ENCODE measurements at places on chromosomes 5 and 9.

DNA sequence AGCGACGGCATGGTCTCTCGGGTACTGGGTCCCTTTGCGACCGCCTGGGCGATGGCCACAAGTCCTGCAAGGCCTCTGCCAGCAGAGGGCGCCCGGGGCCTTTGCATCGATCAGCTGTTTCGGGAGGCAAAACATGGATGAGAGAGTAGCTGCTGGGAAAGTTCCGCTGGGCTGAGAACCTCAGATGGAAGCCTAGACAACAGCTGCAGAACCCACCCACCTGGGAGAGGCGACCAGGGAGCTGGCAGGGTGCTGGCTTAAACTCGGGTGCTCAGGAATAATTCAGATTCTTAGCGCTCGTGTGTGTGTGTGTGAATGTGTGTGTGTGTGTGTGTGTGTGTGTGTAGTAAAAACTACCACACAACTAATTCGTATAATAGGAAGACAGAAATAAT is 50.0 kb downstream of the TRIM32 start:
- DNase-seq: peak; percentile 72

DNA sequence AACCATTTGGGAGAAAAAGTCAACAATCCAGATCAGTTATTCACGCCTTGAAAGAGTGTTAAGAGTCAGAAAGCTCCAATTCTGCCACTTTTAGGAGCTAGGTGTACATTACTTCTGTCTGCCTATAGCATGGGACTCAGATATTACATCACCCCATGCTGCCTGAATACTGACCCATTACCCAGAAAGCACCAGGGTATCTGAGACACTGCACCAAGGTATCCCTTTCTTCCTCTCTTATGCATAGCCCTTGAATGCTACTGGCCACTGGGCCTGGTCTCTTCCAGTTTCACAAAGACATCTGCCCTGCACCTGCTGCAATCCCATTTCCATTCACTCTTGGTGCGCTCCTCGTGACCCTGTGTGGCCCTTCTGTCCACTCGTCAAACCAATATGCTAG is 2.6 kb downstream of the STRBP start:
- DNase-seq: no peak

GRCh38 chr9:108468364-108468763 is 387.4 kb downstream of the ACTL7B start:
- DNase-seq: peak; percentile 51

- DNase-seq: peak; percentile 60
These were observed 13.2 kb downstream of the TUT7 start for GRCh38 chr9:86341007-86341491.

GRCh38 chr5:38515646-38516045 is 40.8 kb downstream of the LIFR start:
- DNase-seq: peak; percentile 30

DNA sequence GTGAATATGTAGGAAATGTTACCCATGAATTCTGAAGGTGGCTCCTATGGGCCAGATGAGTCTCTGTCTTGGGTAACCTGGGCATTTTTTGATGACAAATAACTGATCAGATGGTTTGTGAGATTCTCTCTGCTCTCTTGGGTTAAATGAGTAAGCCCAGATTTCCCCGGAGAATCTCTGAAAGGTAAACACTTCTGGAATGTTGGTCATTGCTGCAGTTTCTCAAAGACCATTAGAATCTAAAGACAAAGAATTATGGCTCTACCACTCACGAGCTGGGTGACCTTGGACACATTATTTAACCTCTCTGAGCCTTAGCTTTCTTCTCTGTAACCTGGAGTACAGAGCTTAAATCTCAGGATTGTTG is 191.2 kb downstream of the DAB2IP start:
- peak; percentile 71 for DNase-seq

GRCh38 chr9:92547356-92547755 is 11.6 kb upstream of the ECM2 start:
- DNase-seq: peak; percentile 14

- no peak for DNase-seq
These were observed 43.7 kb upstream of the RFX3 start for GRCh38 chr9:3569529-3569928.

DNA sequence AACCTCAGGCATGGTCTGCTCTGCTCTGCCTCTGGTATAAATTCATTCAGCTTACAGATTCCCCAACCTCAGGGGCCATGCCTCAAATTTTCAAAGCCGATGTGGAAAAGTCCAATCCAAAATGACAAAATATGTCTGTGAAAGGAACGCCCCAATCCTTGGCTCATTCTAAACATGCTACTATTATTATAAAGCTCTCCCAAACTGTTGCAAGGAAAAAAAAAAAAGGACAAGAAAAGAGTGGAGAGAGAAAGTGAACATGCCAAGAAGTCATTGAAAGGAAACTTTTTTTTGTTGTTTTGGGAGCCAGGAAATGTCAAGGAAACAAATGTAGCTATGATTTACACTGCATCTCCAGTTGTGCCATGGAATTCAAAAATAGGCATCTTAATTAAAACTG is 3.8 kb downstream of the COL23A1 start:
- DNase-seq: no peak

DNA sequence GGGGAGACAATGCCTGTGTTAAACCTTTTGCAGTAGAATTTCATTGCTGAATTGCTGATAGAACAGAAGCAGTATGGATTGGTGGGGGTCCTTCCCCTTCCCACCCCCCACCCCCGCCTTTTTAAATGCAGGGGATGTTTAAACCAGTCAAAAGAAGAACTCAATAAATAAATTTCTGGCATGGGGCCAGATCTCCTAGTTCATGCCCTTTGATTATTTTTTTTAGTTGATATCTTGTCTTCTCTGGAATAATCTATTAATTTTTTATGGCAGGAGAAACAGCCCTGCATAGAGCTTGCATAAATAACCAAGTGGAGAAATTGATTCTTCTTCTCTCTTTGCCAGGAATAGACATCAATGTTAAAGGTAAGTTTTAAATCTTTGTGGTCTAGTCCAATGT is 72.8 kb downstream of the SLF1 start:
- DNase-seq: no peak

GRCh38 chr5:149205625-149206523 is 64.6 kb downstream of the ABLIM3 start:
- DNase-seq: peak; percentile 93

DNA sequence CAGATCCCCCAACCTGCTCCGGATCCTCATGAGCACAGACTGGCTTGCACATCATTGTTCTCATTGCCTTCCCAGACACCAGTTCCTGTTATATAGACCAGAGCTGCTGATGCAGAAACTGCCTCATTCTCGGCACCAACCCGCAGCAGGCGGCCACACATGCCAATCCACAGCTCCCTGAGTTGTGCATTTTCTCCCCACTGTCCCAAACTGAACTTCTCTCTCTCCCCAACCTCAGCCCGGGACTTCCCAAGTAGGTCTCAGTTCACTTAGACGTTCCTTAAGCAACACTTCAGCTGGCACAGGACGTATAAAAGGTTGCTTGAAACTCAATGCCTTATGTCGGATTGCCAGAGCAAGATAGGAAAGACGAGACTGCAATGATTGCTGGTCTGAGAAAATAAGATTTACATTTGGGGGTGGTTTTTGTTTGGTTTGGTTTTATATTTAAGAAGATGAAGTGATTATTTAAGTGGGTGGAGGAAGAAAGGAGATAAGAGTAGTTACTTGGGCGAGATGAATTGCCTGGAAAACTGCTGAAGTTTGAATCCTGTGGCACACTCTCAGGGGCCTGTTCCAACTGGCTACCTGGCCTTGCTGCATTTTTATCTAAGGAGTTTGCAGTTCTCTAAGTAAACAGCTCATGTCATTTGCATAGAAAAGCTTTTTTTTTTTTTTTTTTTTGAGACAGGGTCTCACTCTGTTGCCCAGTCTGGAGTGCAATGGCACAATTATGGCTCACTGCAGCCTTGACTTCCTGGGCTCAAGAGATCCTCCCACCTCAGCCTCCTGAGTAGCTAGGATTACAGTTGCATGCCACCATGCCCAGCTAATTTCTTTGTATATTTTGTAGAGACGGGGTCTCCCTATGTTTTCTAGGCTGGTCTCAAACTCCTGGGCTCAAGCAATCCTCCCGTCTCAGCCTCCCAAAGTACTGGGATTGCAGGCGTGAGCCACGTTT is 155.4 kb downstream of the GOLPH3 start:
- no peak for DNase-seq

DNA sequence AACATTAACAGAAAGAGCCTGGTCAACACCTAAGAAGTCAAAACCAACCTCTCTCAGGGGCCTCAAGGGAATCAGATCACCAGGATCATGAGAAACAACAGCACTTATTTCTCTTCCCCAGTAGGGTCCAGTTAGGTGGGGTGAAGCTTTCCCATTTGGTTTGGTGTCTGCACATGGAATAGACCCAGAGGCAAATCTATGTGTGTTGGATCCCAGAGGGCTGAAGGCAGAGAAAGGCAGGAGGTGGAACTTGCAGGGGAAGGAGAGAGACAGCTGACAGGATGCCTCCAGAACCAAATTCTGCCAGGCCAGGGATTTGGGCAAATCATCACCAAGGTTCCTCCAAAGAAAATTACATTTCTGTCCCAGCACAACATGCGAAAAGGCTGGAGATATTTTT is 104.8 kb upstream of the SPOCK1 start:
- no peak for DNase-seq

GRCh38 chr9:72290311-72290710 is 74.7 kb downstream of the ZFAND5 start:
- no peak for DNase-seq

GRCh38 chr9:82922686-82923085 is 140.3 kb downstream of the RASEF start:
- DNase-seq: peak; percentile 14

DNA sequence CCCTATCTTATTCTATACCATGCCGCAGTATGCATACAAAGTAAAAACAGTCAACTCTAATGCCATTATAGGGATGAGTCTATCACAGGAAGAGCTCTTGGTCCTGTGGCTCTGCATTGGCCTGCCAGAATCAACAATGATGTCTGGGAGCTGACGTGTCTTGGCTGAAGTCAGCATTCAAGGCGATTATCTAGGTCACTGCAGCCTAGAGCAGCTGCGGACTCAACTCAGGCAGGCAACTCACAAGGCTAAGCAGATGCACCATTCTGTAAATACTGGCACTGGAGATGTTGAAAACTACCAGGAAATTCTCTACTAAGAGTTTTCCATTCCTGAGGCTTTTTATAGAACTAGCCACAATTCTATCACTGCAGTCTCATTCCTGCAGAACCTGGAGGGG is 13.3 kb downstream of the SPATA9 start:
- peak; percentile 86 for DNase-seq

GRCh38 chr5:134543820-134544614 is 18.5 kb downstream of the JADE2 start:
- no peak for DNase-seq

- DNase-seq: no peak
These were observed 287.4 kb upstream of the ACTBL2 start for GRCh38 chr5:57770039-57770438.

- no peak for DNase-seq
These were observed 226.5 kb upstream of the ANKRD55 start for GRCh38 chr5:56459394-56460194.

- no peak for DNase-seq
These were observed 321.3 kb downstream of the EPB41L4A start for GRCh38 chr5:112097768-112098167.

GRCh38 chr5:56819060-56819881 is 3.9 kb downstream of the MAP3K1 start:
- DNase-seq: peak; percentile 36

DNA sequence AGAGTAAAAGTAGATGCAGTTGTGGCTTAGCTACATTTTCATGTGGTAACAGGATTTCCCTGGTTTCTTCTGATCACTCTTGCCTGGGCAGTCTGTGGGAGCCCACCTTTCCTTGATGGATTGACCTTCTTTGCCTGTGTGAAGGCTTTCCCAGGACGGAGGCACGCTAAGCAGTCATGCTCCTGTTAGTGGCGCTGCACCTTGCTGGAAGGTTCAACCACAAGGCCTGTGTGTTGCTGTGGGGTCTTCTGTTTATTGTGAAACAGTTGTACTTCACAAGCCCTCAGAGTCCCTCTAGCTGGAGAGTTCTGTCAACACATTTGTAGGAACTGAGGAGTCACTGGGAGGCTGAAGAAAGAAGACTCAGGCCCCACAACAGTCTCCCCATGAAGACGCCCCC is 402.0 kb downstream of the IRX1 start:
- no peak for DNase-seq

- DNase-seq: no peak
These were observed 473.5 kb downstream of the MAT2B start for GRCh38 chr5:163978897-163979296.

DNA sequence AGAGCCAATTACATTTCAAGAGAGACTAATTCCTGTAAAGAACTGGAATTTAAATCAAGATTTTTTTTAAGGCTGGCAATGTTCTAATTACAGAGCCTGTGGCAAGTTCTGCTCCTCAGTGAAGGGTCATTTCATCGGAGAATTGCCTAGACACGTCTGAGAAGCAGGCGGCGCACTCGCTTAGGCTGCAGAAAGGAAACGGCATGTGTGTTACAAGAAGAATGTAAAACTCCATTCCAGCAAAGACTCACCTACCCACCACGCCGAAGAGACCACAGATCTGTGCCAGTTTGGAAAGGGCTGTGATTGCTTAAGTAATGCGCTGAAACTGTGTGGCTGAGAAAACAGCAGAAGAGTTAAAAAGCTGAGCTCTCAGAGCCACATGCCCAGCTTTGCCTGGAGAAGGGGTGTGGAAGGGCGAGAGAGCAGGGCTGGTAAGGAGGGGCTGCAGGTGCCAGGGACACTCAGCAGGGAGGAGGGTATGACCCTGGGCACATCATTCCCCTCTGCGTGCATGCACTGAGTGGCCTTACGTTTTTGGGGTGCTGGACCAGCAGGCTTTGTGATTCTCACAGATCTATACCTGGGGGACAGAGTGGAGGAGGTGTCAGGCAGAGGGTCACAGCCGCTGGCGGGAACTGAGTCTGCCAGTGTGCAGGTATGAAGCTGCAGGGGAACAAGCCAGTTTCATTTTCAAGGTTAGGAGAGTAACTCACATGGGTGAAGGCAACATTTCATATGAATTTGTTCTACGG is 17.8 kb upstream of the SLC25A51 start:
- no peak for DNase-seq

DNA sequence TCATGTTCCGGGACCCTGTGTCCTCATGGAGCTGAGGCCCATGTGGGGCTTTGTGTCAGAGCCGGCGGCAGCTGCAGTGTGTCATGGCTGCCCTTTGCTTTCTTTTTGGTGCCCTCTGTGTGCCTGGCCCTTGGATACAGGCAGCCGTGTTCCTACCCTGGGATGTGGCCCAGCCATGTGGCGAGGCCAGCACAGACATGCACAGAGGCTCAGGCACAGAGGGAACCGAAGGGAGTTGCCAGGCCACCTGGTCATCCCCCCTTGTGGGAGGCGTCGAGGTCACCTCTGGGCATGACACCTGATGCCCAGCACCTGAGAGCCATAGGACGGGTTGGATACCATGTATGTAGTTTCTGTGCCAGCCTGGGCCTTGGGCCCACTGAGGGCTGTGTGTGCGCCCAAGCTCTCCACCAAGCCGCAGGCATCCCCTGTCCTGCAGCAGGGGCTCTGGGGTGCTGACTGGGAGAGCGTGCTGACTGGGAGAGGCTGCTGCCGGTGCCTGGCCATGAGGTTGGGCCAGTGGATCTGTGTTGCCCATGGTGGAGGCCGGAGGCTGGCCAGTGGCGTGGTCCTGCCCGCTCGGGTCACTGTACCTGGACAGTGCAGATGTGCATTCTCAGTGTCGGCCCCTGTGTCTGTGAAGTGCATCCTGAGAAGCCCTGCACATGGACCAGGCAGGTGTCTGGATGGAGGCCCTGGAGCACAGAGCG is 4.8 kb downstream of the NKD2 start:
- DNase-seq: no peak

Data from EL (cell line).